ENCODE measurements at places on chromosomes 13 and 19. TPM values are rescaled to one million over a fixed set of nuclear protein-coding genes. Genes with fewer than 3 reads are reported as not detected.

GRCh38 chr13:77898097-77898496, 20.5 kb downstream of the EDNRB start:
- DNase-seq: no peak

DNA sequence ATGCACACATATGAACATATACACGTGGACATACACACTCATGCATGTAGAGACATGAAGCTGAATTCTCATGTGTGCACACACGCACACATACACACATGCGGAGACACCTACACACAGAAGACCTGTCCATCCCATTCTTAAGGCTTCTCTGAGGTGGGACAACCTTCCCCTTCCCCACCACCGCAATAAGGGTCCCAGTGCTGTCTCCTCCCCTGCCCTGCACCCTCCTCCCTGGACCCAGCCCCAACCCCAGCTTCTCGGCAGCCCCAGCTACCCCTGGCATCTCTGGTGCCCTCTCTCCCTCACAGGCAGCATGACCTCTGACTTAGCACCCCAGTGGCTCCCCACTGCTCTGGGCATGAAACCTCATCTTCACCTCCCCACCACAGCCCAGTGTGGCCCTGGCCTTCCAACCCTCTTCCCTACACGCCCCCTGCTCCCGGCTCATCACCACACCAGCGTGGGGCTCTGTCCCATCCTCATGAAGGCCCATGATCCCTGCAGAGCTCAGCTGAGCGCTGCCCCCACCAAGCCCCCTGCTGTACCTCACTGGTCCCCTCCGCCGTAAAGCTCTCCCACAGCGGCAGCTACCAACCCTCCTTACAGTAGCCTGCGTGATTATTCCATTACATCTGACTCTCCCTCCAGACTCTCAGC, 204.1 kb upstream of the ZNF536 start:
- DNase-seq: no peak

DNA sequence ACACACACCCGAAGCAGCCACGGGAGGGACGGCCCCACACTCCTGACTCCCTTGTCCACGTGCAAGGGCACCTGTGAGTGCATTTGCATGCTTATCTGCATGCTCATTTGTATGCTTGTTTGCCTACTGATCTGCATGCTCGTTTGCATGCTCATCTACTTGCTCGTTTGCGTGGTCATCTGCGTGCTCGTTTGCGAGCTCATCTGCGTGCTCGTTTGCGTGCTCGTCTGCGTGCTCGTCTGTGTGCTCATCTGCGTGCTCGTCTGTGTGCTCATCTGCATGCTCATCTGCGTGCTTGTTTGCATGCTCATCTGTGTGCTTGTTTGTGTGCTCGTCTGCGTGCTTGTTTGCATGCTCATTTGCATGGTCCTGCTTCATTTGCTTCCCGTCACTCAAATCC, 23.8 kb downstream of the SHC2 start:
- no peak for DNase-seq

- DNase-seq: no peak
These were observed 54.5 kb downstream of the NUFIP1 start for GRCh38 chr13:44934724-44935123.

GRCh38 chr13:79799059-79799867, 318.3 kb downstream of the NDFIP2 start:
- no peak for DNase-seq

GRCh38 chr13:43537124-43537523, 249.6 kb downstream of the ENOX1 start:
- no peak for DNase-seq

The KLK10 gene
- total RNA-seq: 0.26 TPM

- no peak for DNase-seq
These were observed 1041.7 kb upstream of the MIR17HG start for GRCh38 chr13:90305796-90306195.

- DNase-seq: no peak
These were observed 106.4 kb upstream of the EDNRB start for GRCh38 chr13:78024996-78025395.

The KASH5 gene
- total RNA-seq: not detected

- no peak for DNase-seq
These were observed 16.4 kb upstream of the TMEM255B start for GRCh38 chr13:113742445-113743120.

The CLC gene
- not detected for total RNA-seq

- DNase-seq: no peak
These were observed 484.6 kb downstream of the TSHZ3 start for GRCh38 chr19:30864391-30865215.

DNA sequence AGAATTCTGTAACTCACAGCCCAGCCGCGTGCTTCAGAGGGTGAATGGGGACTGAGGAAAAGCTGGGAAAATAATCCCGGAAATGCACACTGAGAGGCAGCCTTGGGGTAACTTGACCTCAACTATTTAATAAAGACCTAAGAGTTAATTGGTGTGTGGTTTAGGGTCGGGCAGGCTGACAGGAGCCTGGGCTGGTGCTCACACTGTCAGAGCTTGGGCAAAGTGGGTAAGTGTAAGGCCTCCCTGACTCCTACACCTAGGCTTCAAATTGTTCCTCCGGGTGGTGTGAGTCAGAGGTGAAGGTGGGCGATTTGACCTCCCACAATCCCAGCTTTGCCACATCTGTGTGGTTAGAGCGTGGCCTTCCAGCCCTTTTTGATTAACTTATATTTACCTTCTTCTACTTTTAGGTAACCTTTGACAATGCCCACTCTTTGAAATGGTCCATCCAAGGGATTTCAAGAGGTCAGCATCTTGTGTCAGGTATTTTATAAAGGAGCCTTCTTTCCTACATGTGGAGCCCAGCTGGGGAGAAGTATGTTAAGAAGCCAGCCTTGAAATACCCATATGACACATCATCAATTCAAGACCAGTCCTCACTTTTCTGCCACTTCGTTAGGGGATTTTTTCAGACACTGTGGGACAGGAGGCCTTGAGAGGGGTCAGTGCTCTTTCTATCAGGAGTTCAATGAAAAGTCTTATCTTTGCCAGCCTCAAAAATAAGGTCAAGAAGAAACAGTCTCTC, 114.2 kb downstream of the NUFIP1 start:
- no peak for DNase-seq
